ENCODE measurements at places on chromosomes 1 and 21.

DNA sequence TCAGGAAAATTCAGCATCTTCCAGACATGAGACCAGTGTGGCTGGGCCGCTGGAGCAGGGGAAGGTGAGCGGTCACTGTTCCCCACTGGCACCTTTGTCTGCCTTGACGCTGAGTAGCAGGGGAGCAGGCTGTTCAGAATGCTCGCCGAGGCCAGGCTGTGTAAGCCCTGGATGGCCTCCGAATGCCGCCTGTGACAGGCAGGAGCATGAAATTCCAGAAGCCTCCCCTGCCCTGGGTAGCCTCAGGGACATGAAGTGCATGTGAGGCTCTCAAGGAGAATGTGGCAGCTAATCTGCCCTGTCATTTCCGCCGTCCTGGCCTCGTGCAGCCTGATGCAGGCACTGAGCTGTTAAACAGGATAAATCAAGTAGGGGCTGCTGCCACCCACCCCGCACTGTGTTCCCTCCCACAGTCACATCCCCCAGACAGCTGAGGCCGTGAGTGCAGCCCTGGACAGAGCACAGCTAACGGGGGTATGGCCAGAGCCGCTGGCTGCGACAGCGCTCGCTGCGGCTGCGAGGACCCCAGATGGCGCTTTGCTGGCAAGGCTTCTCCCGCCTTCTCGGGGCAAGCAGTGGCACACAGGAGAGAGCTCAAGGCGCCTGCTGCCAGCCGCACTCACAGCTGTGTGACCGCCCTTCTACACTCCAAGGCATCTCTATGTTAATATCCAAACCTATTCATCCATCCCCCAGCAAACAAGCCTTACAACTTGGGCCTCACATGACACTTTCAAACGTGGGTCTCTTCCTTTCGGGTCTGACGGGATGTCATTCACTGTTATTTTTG is 105.0 kb upstream of the COL6A1 start:
- no peak for DNase-seq

GRCh38 chr1:159712080-159712479 is 2.3 kb downstream of the CRP start:
- DNase-seq, result no peak

GRCh38 chr1:40834968-40835545 is 27.1 kb downstream of the CITED4 start:
- DNase-seq, result no peak

- DNase-seq, result no peak
Measured at GRCh38 chr1:59541161-59541560, 244.3 kb downstream of the FGGY start.

- DNase-seq, result no peak
Measured at GRCh38 chr1:78492386-78492950, 1.7 kb downstream of the PTGFR start.

- DNase-seq, result no peak
Measured at GRCh38 chr1:176853503-176853902, 311.0 kb downstream of the ASTN1 start.

- DNase-seq, result no peak
Measured at GRCh38 chr1:88802404-88802803, 89.0 kb downstream of the GTF2B start.

- no peak for DNase-seq
Measured at GRCh38 chr1:228009828-228010775, 3.3 kb downstream of the WNT3A start.

- DNase-seq, result no peak
Measured at GRCh38 chr1:89607156-89607555, 25.8 kb upstream of the LRRC8C start.

DNA sequence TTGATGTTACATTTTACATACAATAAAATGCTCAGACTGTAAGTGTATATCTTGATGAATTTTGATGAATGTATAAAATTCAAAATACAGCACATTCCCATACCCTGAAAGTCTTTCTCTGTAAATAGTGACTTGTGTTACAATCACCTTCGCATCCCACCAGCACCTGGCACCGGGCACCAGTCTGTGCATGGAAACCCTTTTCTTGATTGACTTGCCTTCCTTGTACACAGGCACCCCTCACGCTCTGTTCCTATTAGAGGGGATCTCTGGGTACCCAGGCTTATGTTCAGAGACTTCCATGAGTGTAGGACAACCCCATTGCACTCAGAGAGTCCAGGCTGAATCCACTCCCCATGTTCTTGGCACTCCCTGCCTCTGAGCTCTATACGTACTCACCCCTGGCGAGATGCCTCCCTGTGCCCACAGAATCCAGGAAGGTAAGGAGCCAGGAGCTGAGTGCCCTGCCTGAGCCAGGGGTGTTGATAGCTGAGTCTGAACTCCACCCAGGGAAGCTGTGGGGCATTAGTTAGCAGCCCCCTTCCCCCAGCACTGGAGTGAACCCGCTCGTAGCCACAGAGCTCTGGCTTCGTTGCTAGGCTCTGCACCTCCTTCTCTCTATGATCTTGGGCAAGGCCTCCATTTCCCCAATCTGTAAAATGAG is 22.5 kb upstream of the PKP1 start:
- no peak for DNase-seq

GRCh38 chr1:10253755-10254154 is 43.4 kb downstream of the KIF1B start:
- DNase-seq, result no peak

DNA sequence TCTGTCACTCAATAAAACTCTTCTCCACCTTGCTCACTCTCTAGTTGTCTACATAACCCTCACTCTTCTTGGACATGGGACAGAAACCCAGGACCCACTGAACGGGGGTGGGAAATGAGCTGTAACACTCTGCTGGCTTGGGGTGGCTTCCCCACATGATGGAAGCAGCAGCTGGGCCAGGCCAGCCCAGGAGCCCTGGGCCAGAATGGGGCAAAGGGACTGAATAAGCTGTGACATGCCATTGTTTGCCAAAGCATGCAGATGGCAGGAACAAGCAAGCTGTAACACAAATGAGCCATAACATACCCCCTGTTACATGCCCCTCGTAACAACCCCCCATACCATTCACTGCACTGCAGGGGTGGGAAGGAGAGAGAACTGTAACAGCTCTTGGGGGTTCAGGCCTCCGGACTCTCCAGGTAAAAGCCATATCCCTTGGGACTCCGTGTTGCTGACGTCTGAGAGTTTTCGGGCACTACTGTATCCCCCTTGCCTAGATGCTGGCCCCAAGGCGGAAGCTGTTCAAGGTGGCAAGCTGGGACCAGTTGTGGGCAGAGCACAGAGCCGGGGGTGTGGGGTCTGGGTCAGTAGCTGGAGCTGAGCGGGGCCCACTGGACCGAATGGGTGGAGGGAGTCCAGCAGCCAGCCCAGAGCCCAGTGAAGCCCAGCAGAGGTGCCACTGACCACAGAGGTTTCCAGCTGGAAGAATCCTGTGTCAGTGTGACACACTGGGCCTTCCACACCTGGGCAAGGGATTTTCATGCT is 56.1 kb upstream of the DMRTB1 start:
- DNase-seq, result no peak

GRCh38 chr1:41386196-41386663 is 25.0 kb downstream of the FOXO6 start:
- no peak for DNase-seq

GRCh38 chr1:98005326-98006010 is 84.6 kb upstream of the DPYD start:
- DNase-seq, result no peak

GRCh38 chr1:40676501-40676900 is 11.0 kb upstream of the RIMS3 start:
- DNase-seq, result no peak
